ENCODE measurements at places on chromosomes 11 and 22.

DNA sequence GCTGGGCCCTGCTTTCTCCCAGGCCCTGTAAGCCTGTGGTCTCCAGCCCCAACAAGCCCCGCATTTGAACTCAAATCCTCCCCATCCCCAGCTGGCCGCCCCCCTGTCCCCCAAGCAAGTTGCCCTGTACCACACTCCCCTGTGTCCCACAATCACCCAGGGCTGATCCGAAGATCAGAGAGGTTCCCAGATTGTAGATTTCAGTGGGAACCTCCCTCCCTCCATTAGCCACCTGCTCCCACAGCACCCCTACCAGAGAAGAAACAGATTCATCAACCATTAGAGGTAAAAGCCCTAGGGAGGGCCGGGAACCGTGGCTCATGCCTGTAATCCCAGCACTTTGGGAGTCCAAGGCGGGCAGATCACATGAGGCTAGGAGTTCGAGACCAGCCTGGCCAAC is 107.5 kb downstream of the FEZ1 start:
- DNase-seq, result no peak

GRCh38 chr11:45092901-45093760 is 53.3 kb upstream of the PRDM11 start:
- no peak for DNase-seq

- DNase-seq, result no peak
Observed at GRCh38 chr11:118212781-118213191, 12.0 kb downstream of the JAML start.

DNA sequence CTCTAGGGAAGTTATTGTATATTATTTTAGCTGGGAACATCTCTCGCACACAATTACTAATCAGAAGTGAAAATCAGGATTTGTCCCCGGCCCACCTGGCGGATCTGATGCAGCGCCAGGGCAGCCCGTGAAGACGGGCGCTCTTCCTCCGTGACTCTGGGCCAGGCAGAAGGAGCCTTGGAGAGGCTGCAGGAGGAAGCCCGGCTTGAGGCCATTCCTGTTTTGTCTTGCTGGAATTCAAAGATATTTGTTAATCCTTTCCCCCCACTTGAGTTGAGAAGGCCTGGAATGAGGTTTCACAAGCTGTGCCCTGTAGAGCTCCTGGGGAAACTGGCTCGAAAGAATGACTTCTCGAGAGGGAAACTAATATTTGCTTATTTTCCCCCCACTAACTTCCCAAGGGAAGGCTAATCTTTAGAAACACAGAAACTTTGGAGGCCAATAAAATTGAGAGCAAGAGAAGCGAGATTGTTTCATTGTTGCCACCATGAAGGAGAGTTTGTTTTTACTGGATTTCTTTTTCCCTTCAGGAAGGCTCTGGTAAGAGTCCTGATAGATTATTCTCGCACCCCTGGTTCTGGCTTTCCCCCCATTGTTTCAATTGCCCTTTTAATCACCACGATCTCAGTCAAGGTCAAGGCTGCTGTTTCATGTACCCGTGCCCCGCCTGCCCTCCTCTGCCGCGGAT is 92.8 kb upstream of the SEPTIN5 start:
- no peak for DNase-seq

GRCh38 chr22:41302811-41303210 is 1.5 kb downstream of the ZC3H7B start:
- no peak for DNase-seq

- DNase-seq, result no peak
Observed at GRCh38 chr11:127073621-127074020, 73.1 kb upstream of the KIRREL3 start.
